ENCODE measurements at places on chromosomes 13 and 19.

- DNase-seq: no peak
Measured at GRCh38 chr13:70816853-70817252, 708.6 kb upstream of the KLHL1 start.

DNA sequence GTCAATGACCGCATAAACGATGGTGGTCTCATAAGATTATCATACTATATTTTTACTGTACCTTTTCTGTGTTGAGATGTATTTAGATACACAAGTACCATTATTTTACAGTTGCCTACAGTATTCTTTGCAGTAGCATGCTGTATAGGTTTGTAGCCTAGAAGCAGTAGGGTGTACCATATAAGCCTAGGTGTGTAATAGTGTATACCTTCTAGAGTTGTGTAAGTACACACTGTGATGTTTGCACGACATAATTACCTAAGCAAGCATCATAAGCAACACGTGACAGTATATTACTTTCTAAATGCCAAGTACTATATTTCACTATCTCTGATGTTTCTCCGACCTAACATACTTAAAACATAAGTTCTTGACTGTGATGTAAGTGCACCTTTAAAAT is 2.7 kb downstream of the LPAR6 start:
- no peak for DNase-seq

GRCh38 chr13:60135344-60135743 is 28.4 kb downstream of the DIAPH3 start:
- no peak for DNase-seq

DNA sequence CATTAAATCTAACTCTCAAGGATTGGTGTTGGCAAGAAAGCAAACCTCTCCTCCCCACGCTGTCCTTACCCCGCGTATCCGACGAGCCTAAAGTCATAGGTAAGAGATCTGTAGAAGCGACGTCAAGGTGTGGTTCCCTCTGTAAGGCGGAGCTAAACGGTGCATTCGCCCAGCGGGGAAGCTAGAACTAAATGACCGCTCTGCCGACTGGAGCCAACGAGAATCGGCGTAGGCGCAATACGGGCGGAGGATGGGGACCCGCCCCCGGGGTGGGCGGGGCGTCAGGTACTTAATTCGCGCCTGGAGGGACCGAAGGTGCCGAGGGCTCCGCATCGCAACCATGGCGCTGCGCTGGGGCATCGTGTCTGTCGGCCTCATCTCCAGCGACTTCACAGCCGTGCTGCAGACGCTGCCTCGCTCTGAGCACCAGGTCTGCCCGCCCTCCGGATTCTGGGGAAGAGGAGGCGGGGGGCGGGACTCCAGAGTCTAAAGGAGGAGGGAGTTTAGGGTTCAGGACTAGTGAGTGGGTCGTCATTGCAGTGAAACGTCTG is at the start of gene DHDH:
Gene DHDH (plus strand): TSS at position 318 of the 551 bp plus-strand sequence. CDS start 23 bp downstream, at position 341.
- DNase-seq: peak; percentile 37

DNA sequence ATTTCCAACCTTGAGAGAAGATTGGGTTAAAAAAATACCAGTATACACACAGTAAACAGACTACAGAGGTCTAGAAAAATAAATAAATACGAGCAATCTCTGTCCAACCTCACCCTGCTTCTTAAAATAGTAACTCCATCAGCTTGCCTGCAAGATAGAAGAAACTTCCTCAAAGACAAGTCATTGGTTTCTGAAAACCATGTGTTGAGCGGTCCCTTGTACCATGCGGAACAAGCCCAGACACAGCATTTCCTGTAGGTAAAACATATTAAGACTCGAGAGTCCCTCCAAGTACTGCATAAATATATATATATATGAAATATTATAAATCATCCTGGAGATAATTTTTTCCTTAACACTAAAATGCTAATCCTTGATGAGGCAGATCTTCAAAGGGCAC is 157.4 kb downstream of the MZT1 start:
- no peak for DNase-seq

DNA sequence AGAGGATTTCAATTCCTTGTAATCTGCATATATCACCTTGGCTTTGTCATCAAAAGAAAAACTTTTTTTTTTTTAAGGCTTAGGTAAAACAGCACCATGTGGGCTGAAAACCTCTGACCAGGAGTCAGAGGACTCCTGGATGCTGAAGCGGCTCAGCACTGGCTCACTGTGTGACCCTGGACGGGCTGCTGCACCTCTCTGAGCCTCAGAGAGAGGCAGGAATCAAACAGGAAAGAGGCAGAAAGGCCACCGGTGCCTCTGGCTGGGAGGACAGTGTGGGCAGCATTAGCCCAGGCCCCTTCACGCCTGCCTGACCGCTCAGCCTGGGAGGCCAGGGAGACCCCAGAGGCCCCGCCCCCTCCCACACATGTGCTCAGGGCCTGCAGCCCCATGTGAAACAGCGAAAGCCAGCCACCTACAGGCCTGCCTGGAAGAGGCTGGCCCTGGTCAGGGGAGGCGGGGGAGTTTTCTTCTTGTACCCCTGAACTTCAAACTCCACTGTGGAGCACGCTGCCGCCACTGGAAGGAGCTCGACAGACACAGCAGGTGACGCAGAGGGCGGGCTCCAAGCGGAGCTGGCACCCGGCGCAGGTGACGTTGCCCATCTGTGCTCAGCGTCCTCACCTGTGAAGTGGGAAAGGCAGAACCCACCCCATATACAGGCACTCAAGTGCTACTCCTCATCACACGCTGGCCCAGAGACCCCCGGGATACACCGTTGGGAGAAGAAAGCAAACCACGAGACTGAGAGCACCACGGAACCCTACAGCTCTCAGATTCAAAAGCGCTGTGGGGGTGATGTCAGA is 39.7 kb downstream of the MLLT1 start:
- DNase-seq: no peak

DNA sequence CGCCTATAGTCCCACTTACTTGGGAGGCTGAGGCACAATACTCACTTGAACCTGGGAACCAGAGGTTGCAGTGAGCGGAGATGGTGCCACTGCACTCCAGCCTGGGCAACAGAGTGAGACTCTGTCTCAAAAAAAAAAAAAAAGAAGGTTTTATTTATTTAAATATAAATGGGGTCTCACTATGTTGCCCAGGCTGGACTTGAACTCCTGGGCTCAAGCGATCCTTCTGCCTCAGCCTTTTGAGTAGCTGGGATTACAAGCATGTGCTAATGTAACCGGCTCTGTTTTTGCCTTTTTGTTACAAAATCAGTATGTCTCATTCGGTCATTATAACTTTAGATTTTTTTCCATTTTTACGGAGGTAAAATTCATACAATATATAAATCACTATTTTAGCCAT is 24.2 kb downstream of the FBXO27 start:
- no peak for DNase-seq

- DNase-seq: no peak
Measured at GRCh38 chr13:113564331-113565023, 20.1 kb upstream of the TFDP1 start.

DNA sequence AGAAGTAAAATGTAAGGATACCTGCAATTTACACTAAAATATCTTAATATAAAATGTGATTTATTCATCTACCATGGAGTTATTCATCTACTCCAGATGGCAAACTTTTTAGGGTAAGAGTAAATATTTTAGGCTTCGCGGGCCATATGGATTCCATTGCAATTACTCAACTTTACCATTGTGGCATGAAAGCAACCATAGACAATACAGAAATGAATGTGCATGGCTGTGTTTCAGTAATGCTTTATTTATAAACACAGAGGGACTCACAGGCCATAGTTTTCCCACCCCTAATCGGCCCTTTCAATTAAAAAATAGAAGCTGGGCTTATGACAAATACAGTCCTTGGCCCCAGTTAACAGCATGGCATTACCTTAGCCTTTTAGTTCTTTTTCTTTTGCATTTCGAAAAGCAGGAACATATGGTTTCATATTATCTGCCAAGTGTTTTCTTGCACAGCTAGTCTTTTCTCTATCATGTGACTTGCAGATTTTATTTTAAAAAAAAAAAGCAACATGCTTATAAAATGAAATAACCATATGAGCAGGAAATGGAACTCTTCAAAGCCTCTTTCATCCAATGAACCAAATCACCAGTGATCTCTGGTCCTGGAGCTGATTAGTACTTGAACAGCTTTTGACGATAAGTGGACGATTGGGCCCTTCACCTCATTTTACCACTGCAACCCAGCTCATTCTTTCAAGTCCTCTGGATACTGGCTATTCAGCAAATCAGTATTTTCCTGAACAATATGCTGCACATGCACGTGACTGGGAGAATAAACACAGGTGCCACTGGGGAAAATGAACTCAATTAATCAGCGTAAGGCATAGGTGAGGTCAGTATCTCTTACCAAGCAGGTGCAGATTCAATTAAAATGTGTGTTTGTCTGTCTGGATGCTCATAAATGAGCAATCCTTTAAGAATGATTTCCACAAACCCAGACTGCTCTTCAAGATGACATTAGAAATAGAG is 63.9 kb downstream of the LHFPL6 start:
- no peak for DNase-seq

GRCh38 chr19:45302416-45302815 is 20.3 kb downstream of the CKM start:
- no peak for DNase-seq

DNA sequence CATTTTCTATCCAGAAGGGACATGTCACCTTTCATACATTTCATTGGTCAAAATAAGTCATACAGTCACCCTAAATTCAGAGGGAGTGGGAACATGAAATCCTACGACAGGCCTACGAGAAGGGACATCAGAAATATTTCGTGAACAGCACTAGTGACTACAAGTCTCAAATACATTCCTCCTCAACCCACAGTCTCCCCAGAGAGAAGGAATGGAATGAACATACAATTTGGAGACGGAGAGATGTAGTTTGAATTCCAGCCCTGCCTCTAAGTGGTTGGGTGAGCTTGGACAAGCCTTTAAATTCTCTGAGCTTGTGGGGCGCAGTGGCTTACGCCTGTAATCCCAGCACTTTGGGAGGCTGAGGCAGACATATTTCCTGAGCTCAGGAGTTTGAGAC is 9.9 kb downstream of the SERTM1 start:
- DNase-seq: no peak

- DNase-seq: no peak
Measured at GRCh38 chr13:90632184-90632583, 715.3 kb upstream of the MIR17HG start.

DNA sequence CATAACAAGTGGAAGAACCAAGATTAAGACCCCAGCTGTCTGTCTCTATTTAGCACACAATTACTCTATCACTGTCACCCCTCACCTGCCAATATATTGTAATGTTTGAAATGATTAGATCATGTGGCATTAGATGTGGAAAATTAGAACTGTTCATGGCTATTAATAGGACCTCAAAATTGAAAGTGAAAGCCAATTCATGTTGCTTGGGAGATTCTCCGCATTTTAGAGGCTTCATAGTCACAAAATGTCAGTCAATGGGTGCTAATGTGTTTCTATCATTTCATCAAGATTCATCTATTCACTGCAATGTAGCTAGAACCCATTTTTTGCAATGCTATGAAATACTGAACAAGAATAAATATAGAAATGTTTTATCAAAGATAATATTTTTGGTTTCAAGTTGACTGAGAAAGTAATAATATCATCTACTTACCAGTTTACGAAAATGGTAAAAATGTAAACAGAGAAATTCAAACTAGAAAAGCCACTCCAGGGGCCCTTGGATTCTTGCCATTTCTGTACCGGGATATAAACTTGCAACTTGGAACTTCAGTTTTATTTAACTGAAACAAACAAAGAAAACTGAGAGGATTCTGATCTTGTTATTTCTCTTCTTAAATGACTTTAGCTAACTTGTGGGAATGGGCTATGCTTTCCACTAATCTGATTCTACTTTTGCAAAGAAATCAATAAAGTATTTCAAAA is 388.6 kb downstream of the DCT start:
- DNase-seq: no peak

- DNase-seq: no peak
Measured at GRCh38 chr13:51579676-51580075, 4.6 kb upstream of the WDFY2 start.

- DNase-seq: no peak
Measured at GRCh38 chr13:52447815-52448552, 2.5 kb downstream of the VPS36 start.

- no peak for DNase-seq
Measured at GRCh38 chr19:2351591-2351990, 8.5 kb upstream of the TMPRSS9 start.

GRCh38 chr13:70408865-70409264 is 300.6 kb upstream of the KLHL1 start:
- DNase-seq: no peak

- no peak for DNase-seq
Measured at GRCh38 chr13:73248711-73249580, 190.1 kb downstream of the KLF5 start.

- DNase-seq: no peak
Measured at GRCh38 chr19:51821456-51821855, 26.5 kb downstream of the FPR3 start.

- DNase-seq: no peak
Measured at GRCh38 chr19:31119951-31120690, 229.1 kb downstream of the TSHZ3 start.

DNA sequence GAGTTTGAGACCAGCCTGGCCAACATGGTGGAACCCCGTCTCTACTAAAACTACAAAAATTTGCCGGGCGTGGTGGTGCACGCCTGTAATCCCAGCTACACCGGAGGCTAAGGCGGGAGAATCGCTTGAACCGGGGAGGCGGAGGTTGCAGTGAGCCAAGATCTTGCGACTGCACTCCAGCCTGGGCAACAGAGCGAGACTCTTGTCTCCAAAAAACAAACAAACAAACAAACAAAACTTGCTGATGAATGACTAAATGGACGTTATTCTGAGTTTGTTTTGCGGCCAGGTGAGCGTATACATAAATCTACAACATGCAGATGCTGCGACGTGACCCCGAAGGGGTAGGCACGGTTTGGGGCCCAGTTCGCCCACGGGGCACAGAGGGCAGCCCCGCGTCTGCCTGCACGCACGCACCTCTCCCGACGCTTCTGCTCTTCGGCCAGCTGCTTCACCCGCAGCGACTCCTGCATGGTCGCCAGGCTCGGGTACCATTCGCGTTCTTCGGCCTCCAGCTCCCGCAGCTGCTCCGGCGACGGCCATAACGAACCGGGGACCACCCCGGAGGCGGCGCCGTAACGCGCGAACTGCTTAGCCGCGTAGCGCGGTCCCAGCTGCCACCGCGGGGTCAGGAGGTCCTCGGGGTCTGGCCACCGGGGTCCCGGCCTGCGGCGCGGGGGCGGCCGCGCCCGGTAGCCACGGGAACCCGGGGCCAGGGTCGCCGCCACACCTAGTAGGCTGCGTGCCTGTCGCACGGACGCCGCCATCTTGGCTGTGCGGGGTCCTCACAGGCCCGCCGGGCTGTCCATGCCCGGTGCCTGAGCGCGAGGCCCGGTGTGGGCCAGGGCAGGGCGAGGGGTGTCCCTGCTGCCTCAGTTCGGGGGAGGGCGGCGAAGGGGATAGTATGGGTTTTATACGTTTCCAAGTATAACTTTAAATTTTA is at the start of gene GADD45GIP1:
Gene GADD45GIP1 (minus strand): TSS at position 778 of the 943 bp plus-strand sequence. CDS start 11 bp downstream, at position 767.
- peak; percentile 60 for DNase-seq

DNA sequence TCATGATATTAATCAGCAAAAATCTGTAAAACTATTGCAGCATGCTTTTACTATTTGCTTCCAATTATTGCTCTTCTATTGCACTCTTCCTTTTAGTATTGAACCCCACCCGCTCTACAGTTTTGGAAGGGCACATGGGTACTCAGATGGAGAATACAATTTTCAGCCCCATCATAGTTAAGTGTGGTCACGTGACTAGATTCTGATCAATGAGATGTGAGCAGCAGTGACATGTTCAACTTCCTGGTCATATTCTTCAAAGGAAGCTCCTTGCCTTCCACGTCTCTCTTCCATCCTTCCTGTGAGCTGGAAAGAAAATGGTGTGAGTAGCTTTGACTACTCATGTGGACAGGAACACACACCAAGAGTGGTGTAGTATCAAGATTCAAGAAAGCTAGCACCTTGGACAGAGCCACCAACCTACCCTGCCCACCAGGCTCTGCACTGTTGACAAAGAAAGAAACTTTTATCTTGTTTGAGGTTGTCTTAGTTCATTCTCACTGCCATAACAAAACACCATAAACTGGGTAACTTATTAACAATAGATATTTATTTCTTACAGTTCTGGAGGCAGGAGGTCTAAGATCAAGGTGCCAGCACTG is 3.8 kb upstream of the FGF14 start:
- no peak for DNase-seq

Measured in stimulated activated CD8-positive, alpha-beta memory T cell treated with anti-CD3 and anti-CD28 coated beads, Interleukin-15, amount 100 ng/mL, for 24 hours (primary cell).